GM04503 (cell line): ENCODE measurements at places on chromosomes 3 and 15.
A peak's percentile ranks its signal among the peaks of the same experiment; 100 is the strongest.

GRCh38 chr3:173411375-173411973 is 13.9 kb downstream of the NLGN1 start:
- peak; percentile 6 for DNase-seq

DNA sequence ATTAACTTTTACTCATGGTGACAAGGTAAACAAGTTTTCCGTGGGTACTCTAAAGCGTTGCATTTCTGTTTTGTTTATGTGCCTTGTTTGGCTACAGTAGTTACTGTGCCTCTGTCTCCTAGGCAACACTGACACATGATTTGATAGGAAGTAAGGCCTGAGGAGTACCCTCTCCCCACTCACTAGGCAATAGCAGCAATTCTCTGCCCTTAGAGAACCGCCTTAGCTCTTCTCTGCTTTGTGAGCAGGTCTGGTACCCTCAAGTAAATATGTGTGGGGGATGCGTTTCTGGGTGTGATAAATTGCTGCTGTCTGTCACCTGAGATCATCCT is at the start of gene IL5RA:
TSS of gene IL5RA (minus strand) at position 76 of the 332 bp plus-strand sequence. CDS start 5,390 bp downstream, outside the sequence.
- DNase-seq: no peak

GRCh38 chr15:93452537-93453211 is 363.7 kb upstream of the RGMA start:
- DNase-seq: no peak

DNA sequence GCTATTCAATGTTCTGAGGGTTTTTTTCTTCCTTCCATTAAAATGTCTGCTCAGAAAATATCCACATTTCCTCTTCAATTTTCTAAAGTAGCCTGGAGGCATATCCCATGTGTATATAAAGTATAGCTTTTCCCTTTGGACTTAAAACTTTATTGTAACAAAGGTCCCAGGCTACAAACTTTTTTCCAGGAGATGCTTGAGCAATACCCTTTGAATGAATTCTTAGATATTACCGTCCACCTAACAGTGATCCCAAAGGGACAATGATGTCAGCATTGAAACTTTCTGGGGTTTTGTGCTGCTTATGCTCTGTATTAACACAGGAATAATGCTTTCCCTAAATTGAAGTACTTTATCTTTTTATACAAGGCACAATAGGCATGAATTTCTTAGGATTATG is 525.2 kb downstream of the CADM2 start:
- DNase-seq: no peak
